Stimulated activated CD4-positive, alpha-beta T cell treated with anti-CD3 and anti-CD28 coated beads, Interleukin-12 subunit alpha, Interleukin-12 subunit beta, amount 100 ng/mL, for 48 hours (primary cell): ENCODE measurements at places on chromosomes 3 and 15.

- no peak for DNase-seq
Observed at GRCh38 chr3:171850960-171851659, 8.0 kb downstream of the TMEM212 start.

DNA sequence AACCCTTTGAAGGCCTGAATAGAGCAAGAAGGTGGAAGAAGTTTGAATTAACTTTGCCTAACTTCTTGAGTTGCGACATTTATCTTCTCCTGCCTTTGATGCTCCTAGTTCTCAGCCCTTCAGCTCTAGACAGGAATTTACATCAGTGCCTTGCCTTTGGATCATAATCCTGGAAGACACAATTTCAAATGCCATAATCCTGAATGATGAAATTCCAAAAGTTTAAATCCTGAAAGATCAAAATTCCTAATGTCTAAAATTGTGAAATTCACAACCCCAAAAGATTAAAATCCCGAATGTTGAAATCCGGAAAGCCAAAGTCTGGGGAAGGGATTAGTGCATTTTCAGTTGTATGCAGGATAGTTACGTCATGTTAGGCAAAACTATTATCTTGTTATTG, 166.6 kb upstream of the PDZRN3 start:
- DNase-seq: no peak

GRCh38 chr3:151630938-151631441, 102.7 kb upstream of the AADACL2 start:
- DNase-seq: no peak

GRCh38 chr3:104632521-104632920, 734.2 kb upstream of the ALCAM start:
- DNase-seq: no peak

GRCh38 chr3:45187694-45188141, 38.4 kb downstream of the TMEM158 start:
- DNase-seq: no peak

GRCh38 chr3:61563313-61564271, 2.2 kb downstream of the PTPRG start:
- DNase-seq: no peak

DNA sequence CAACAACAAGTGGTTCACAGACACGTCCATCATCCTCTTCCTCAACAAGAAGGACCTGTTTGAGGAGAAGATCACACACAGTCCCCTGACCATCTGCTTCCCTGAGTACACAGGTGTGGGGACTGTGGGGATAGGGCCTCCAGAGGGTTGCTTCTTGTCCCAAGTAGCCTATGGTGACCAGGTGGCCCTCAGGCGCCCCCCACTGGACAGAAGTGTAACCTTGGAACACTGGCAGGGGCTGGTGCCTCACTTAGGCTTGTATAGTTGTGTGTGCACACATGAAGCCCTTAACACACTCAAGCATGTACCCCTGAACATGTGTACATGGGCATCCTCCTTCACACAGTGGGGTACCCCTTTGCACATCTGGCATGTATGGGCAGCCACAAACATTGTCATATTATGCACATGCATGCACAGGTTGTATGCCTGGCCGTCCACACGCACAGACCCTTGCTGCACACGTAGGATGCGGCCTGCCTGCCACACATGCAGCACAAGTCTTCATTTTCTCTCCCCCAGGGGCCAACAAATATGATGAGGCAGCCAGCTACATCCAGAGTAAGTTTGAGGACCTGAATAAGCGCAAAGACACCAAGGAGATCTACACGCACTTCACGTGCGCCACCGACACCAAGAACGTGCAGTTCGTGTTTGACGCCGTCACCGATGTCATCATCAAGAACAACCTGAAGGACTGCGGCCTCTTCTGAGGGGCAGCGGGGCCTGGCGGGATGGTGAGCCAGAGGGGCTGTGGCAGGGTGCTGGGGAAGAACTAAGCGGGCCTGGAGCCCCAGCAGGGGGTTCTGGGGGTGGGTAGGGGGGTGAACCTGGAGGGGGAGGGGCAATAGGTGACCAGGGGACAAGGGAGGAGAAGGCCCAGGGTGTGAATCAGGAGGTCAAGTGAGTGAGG, 11.7 kb upstream of the SEMA3B start:
- no peak for DNase-seq

- DNase-seq: no peak
Observed at GRCh38 chr15:58934521-58934920, 1.0 kb upstream of the SLTM start.

- DNase-seq: no peak
Observed at GRCh38 chr3:48950051-48950450, 31.4 kb downstream of the ARIH2 start.
